ENCODE measurements at places on chromosomes 12 and 14. TPM values are rescaled to one million over a fixed set of nuclear protein-coding genes. Genes with fewer than 3 reads are reported as not detected.
A peak's percentile ranks its signal among the peaks of the same experiment; 100 is the strongest.

The CCDC38 gene
- total RNA-seq, result not detected

GRCh38 chr12:48970702-48971334, 717 bp downstream of the WNT10B start:
- DNase-seq, result no peak
- no peaks in the 10 kb centered on the region for H3K4me1 ChIP-seq
- H3K27ac ChIP-seq, result no peak overlapping the region
- no peaks in the 10 kb centered on the region for H3K36me3 ChIP-seq
- H3K27me3 ChIP-seq, result peaks cover 67% of the 10 kb centered on the region

DNA sequence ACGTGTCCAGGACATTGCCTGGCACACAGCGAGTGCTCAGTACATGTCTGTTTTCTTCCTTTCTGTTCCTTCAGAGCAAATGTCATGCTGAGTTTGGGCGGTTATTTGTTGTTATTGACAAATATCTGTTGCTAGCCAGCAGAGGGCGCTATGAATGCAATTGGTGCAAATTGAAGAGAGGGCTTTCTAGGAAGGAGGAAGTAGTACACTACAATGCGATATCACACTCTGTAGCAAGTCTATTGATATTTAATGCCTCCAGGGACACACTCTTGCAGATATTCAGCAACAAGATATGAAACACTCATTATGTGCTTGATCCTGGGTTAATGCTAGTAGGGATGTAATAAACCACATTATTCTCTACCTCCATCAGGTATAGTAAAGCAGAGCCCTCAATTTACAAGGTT, 267.3 kb upstream of the SRRM4 start:
- H3K4me3 ChIP-seq, result no peak overlapping the region
- DNase-seq, result no peak
- H3K4me1 ChIP-seq, result no peaks in the 10 kb centered on the region

- no peak for DNase-seq
- H3K4me3 ChIP-seq, result no peak overlapping the region
- H3K27me3 ChIP-seq, result no peaks in the 10 kb centered on the region
- no peak overlapping the region for H3K27ac ChIP-seq
Measured at GRCh38 chr12:68934392-68934791, 1.4 kb upstream of the CPM start.

The SOAT2 gene
- total RNA-seq, result not detected

DNA sequence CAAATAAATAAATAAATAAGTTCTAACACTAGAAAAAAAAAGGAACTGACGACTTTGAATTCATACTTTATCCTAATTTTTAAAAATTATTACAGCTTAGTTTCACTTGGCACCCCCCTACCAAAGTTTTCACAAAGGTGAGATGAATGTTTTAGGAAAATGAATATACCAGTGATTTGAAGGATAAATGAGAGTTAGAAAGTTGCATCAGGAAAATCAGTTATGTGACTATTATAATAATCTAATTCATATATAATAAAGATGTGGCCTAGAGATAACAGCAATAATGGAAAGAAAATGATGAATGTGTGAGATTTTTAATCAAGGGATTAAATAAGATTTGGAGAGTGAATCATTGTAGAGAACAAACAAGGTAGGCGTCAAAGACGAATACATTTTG, 103.0 kb upstream of the RAP1B start:
- H3K4me3 ChIP-seq, result no peak overlapping the region
- no peaks in the 10 kb centered on the region for H3K4me1 ChIP-seq
- no peak for DNase-seq
- no peak overlapping the region for H3K27ac ChIP-seq

- H3K27me3 ChIP-seq, result no peaks in the 10 kb centered on the region
- peaks cover 1% of the 10 kb centered on the region for H3K36me3 ChIP-seq
- DNase-seq, result peak; percentile 45
Measured at GRCh38 chr12:52183544-52183910, 8.3 kb downstream of the KRT80 start.

- no peak overlapping the region for H3K27ac ChIP-seq
- no peaks in the 10 kb centered on the region for H3K36me3 ChIP-seq
- no peak for DNase-seq
- H3K4me1 ChIP-seq, result no peaks in the 10 kb centered on the region
- H3K27me3 ChIP-seq, result no peaks in the 10 kb centered on the region
Measured at GRCh38 chr14:48008646-48009045, 333.2 kb upstream of the MDGA2 start.

DNA sequence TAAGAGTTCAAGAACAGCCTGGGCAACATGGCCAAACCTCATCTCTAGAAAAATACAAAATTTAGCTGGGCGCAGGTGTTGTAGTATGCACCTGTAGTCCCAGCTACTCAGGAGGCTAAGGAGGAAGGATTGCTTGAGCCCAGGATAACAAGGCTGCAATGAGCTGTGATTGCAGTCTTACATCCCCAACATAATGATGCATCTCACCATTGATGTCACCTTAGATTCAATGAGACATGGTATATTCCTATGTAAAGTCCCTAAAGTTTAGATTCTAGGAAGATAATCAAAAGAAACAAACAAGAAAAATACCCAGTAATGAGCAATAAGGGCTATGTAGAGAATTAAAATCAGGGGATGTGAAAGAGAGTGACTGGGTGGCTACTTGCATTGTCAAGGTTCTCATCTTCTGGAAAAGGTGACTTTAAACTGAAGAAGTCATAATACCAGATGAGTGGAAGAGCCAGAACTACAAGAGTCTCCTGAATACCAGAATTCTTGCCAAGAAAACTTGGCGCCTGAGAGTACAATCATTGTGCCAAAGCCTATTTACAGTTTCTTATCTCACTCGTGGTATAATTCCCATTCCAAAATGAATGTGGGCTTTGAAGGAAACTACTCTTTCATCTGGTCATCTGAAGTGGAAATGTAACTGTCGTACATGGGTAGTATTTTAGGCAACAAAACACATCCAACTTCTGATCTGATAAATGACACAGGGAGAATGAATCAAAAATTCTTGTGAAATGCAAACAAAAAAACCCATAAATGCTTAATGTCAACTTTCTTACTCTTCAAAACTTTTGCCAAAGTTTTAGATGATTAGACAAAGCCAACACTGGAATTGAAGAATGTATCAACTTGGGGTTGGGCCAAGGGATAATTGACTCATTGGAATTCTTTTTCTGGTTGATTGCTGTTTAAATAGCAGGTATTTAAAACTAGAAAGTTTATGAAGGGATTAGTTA, 81.1 kb upstream of the ST8SIA1 start:
- DNase-seq, result peak; percentile 86
- no peak overlapping the region for H3K4me3 ChIP-seq
- no peaks in the 10 kb centered on the region for H3K27me3 ChIP-seq
- H3K27ac ChIP-seq, result no peak overlapping the region
- no peaks in the 10 kb centered on the region for H3K36me3 ChIP-seq

DNA sequence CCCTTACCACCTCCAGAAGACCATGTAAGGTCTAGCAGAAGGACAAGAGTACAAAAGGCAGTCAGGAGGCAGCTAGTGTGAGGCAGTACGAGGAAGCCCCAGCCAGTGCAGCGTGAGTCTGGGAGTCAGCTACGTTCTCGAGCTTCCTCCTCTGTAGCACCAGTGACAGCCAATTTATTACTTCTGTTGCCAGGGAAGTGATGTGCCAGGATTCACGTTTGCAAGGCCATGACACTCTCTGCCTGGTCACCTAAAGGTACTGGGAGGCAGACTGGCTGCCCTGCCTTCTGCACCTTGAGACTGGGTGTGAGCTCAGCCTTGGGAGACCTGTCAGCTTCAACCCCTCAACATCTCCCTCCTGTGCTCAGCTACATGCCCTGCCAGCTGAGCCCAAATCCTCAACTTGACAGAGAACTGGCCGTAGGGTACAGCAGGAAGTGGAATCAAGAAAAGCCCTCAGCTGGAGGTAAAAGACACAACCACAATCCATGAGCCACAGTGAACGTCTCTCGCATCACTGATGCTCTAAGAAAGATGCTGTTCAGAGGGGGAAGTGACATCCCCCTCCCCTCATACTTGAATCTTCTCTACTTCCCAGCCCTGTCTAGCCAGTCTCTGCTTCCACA, 182.5 kb upstream of the RGS6 start:
- no peaks in the 10 kb centered on the region for H3K27me3 ChIP-seq
- no peak overlapping the region for H3K27ac ChIP-seq
- DNase-seq, result no peak
- H3K36me3 ChIP-seq, result no peaks in the 10 kb centered on the region
- H3K4me1 ChIP-seq, result peaks cover 2% of the 10 kb centered on the region

The KRT7 gene
- total RNA-seq, result 3.5 TPM

GRCh38 chr14:54944737-54945391, 42.2 kb upstream of the GCH1 start:
- no peaks in the 10 kb centered on the region for H3K4me1 ChIP-seq
- H3K27me3 ChIP-seq, result no peaks in the 10 kb centered on the region
- no peaks in the 10 kb centered on the region for H3K36me3 ChIP-seq

The PCK2 gene
- 33.9 TPM for total RNA-seq

GRCh38 chr14:37145395-37145794, 27.0 kb downstream of the SLC25A21 start:
- no peaks in the 10 kb centered on the region for H3K4me1 ChIP-seq
- no peak overlapping the region for H3K27ac ChIP-seq
- no peak overlapping the region for H3K4me3 ChIP-seq
- H3K36me3 ChIP-seq, result no peaks in the 10 kb centered on the region
- no peak for DNase-seq

The PPFIA2 gene
- total RNA-seq, result 2.1 TPM

The LRP1-AS gene
- total RNA-seq, result not detected

DNA sequence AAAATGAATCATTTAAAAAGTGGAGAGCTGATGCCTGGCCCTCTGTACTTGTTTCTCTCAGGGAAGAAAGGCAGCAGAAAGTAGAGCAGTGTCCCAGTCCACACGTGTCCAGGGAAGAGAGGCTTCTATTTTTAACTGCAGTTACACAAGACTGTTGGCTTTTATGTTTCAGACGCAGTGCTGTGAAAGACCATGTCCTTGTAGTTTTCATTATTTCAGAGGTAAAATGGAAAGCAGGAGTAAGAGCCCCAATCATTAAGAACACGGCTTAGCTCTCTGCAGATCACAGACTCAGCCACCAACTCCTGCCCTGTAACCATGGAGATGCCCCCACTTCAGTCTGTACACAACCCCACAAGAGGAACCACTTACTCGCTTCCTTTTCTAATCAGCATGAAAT, 336.3 kb downstream of the DAD1 start:
- no peaks in the 10 kb centered on the region for H3K36me3 ChIP-seq
- no peak for DNase-seq
- no peak overlapping the region for H3K27ac ChIP-seq
- H3K4me3 ChIP-seq, result no peak overlapping the region

GRCh38 chr12:73221836-73222235, 949.7 kb downstream of the TRHDE start:
- H3K27me3 ChIP-seq, result no peaks in the 10 kb centered on the region
- H3K4me3 ChIP-seq, result no peak overlapping the region
- H3K27ac ChIP-seq, result no peak overlapping the region

- no peaks in the 10 kb centered on the region for H3K27me3 ChIP-seq
- no peak overlapping the region for H3K27ac ChIP-seq
- H3K4me1 ChIP-seq, result peaks cover 4% of the 10 kb centered on the region
- DNase-seq, result no peak
- no peaks in the 10 kb centered on the region for H3K36me3 ChIP-seq
Measured at GRCh38 chr12:53118751-53119300, 15.5 kb downstream of the SOAT2 start.
